ENCODE measurements at places on chromosomes 4 and X.
A peak's percentile ranks its signal among the peaks of the same experiment; 100 is the strongest.

DNA sequence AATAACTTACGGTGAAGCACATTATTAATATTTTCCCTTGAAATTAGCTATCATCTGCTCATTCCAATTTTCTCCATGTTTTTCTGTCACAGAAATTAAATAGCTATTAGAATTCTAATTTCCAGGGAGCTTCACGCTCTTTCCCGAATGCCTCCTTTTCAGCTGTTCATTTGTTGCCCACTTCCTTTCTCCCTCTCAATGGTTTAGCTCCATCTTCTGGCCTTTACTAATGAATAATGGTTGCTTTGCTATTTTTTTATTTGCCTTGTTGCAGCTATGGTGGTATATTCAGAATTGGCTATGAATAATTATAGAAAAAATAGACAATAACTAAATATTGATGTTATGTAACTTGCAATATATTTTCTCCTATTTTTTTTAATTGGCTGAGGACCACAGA, 70.5 kb downstream of the GRIA2 start:
- DNase-seq, result no peak

DNA sequence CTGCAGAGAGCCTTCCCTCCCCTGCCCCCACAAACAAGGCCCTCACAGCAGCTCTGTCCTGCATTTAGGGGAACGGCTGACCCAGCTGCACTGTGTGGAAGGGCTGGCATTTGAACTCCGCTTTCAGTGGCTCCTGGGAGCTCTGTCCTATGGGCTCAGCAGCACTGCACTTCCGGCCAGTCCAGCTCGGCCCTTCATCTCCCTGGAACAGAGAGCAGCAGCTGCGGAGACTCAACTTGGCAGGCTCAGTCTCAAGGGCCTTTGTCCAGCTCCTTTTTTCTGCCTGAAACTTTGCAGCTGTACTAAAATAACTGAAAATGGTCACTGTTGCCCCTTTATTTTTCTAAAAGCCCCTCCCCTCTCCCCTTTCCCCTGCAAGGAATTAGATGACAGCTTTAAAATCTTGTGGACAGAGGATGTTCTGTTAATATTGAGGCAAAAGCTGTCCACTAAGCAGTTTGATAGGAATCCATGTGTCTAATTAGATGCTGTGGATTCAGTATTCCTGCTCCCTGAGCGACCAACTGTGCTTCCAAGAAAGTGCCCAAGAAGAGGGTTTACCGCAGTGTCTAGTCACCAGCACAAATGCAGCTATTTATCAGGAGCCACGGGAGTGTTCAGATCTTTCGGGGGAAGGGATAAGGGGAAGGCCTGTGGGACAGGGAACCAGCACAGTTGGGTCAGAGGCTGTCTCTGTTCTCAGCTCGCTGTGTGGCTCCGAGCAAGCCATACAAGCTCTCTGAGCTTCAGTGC, 133.1 kb downstream of the AFAP1 start:
- no peak for DNase-seq

DNA sequence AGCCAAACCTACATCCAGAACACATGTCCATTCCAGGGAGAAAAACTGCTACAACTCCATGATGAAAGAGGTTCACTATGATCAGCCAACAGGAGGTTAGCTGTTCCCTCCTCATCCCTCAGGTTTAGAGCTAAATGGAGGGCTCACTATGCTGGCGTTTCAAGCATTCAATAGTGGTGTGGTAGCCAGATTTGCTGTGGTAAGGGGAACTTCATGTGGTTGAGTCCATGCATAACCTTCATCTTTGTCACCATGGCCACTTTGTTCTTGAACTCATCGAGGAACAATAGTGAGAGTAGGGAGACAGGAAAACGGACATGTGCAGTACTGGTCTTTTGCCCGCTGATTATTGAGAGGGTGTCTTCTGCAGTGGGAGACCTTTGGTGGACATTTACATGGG, 33.8 kb downstream of the ALPK1 start:
- DNase-seq, result no peak

DNA sequence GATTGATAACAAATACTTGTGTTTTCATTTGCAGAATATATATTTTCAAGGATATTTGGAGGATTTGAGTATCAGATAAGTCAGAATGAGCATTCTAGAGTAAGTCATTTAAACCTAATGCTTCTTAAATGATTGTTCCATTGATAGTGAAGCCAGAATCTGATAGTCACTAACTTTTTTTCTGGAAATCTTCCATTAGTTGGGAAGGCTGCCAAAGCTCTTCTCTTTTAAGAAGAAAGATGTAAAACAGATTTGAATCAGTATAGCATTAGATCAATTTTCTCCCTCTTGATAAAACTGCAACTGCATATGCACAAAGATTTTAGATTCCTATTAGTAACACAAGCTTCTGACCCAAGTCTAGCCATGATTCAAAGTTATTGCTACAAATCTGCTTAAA, 256.7 kb downstream of the SPOCK3 start:
- DNase-seq, result no peak

GRCh38 chrX:140132937-140133336, 167.6 kb upstream of the CXorf66 start:
- DNase-seq, result no peak

DNA sequence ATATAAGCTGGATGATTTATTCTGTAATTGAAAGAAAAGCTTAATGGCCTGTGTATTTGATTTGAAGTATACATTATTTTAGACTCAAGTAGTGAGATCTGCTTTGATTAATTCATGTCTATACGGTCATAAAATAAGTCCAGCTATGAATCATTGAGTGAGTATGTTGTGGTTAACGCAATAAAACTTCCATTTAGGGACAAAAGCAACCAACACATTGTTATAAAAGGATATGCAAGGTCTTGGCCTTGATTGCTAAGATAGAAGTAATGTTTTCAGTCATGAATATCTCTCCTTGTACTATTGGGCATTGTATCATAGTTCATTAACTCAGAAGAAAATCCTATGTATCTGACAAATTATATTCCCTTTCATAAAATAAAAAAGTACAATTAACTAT, 162.1 kb downstream of the EPHA5 start:
- no peak for DNase-seq

DNA sequence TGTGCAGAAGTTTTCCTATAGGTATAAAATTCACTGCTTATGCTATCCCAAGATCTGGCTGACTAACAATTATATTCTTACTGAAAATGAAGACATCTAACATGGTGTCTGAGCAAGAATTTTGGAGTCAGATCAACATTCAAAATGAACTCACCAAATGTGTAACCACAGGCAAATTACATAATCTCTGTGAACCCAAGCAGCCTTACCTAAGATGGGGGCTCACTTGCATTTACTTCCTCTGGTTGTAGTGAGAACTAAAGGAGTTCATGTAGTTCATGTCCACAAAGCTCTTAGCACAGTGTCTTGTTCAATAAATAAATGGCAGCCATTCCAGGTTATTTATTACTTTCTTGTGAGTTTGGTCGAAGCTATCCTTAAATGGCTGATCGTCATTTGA, 163.9 kb upstream of the LCORL start:
- DNase-seq, result no peak

- no peak for DNase-seq
Observed at GRCh38 chr4:120680647-120681228, 241.8 kb downstream of the PRDM5 start.

GRCh38 chrX:16212436-16212835, 45.2 kb downstream of the MAGEB17 start:
- DNase-seq, result no peak

GRCh38 chrX:40104630-40104984, 6.8 kb upstream of the BCOR start:
- DNase-seq, result no peak

DNA sequence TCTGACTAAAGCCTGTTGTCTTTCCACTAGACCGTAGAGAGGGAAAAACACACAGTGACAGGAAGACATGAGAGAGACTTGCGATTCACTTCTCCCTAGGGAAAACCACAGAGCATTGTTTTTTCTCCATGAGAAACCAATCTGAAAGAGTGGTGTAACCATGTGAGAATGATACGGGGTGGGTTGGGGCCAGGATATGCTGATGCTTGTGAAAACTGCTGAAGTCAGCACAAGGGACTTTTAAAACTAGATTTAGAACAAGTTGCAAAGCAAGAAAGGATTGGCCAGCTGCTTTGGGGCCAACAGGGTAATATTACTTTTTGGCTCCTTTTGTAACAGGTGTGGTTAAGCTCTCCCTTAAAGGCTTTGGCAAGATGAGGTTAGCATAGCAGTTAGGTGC, 66.1 kb downstream of the NHSL2 start:
- DNase-seq, result no peak

- no peak for DNase-seq
Observed at GRCh38 chr4:130233377-130234047, 1137.6 kb downstream of the C4orf33 start.

DNA sequence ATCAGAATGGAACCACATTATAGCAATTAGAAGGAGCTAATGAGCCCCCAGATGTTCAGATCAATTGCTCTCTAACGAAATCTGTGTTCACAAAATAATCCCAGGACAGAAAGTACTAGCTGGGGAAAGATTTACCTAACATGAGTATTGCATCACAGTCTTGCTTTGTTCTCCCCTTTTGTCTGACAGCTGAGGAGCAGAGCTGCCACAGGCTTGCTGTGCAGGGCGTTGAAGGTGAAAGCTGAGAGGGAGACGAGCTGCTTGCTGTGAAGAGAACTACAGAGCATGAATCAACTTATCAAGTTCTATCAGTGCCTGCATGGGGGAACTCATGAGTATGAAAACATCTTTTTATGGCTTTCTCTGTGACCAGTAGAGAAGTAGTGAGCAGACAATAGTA, 441.2 kb downstream of the CENPC start:
- DNase-seq, result no peak

GRCh38 chr4:87982446-87983010, 7.0 kb downstream of the SPP1 start:
- DNase-seq, result no peak

DNA sequence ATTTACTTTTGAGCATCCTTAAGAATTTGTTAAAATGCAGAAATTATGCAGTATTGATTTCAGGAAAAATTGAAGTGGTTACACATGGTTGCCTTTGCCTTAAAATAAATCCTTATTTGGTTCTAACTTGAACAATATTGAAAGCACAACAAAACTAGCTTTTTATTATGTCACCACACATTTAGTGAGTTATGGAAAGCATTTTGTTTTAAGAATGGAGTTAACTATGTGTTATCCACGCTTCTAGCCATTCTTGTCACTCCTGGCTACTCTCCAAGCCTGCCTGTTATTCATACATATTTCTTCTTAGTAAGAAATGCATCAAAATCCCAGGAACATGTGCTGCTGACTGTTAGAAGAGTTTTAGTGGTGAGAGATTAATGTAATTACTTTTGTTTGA, 73.9 kb downstream of the FAT4 start:
- no peak for DNase-seq

DNA sequence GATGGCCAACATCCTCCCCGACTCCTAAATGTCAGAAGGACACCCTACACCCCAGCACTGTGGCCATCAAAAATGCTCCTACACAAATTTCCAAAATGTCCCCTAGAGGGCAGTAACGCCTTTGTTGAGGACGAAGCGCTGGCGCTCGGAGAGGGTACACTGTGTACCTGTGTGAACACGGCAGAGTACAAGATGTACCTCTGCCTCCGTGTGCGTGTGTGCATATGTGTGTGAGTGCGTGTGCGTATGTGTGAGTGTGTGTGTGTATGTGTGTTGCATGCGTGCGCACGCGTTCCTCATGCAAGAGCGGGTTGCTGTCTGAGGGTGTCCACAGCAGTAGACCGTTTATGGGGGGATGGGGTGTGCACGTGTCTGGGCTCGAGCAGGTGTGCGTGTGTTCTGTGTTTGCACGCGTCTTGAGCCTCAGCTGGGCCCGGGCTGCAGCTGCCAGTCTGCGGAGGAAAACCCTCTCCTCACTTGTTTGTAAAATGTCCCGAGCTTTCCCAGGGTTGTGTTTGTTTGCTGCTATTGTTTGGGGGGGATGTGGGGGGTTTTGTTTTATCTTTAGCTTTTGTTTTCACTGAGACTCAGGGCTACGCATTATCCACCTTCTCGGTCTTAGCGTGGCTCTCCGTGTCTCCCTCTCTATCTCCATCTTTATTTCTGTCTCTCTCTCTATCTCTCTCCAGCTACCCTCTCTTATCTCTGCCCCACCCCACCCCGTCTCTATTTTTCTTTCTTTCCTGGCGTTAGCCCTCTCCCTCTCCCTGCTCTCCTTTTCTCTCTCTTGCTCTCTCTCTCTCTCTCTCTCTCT, 10.4 kb upstream of the TSPYL2 start:
- peak; percentile 70 for DNase-seq

GRCh38 chrX:2395261-2395992, 105.3 kb downstream of the DHRSX start:
- no peak for DNase-seq

DNA sequence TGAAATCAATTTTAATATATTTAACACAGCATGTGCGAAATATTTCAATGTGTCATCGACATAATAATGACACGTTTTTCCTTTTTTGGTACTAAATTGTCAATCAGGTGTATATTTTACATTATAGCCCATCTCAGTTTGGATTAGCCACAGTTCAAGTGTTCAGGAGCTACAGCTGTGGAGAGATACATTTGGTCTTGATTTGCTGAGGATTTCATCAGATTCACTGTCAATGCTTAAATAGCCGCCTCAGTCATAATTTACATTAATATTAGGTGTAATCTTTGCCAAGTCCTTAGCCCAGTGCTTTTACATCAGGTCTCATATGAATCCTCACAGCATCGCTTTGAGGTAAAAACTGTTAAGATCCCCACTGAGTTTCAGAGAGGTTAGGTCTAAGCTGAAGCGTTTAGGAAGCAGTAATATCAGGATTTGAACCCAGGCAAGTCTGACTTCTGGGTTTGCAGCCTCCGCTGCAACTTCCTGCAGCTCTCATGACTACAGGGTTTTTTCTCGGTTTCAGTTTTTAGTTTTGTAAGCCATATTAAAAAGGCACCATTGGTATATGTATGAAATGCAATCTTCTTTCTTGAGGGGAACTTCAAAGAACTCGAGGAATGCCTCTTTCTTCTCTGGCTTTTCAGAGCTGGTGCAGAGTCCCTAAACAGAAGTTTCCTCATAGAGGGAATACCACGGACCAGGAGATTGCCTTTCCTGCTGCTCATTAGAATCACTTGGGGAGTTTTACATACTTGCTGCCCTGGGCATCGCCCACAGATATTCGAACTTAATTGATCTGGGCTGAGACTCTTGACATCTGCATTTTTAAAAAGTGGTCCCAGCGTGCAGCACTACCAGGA, 6.4 kb downstream of the MTM1 start:
- DNase-seq, result no peak

DNA sequence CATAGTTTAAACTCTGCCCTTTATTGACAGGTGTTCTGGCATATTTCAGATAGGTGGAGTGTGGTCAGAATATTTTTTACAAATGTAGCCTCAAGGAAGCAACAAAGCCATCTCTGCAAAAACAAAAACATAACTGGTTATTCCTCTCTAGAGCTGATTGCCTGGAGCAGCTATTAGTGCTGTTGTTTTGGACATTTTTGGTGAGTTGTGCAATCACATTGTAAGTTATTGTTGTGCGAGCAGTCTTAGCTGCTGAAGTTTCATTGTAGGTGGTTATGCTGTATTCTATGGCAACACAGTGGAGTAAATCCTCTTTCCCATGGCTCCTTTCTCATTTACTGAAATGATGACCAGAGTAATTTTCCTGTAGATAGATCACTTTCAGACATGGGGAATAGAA, 1413.0 kb downstream of the PCDH7 start:
- DNase-seq, result no peak

- no peak for DNase-seq
Observed at GRCh38 chr4:175252642-175253041, 334.5 kb downstream of the ADAM29 start.

Data from NCI-H510A treated with DMSO at 0.1 percent for 48 hours (cell line).